ENCODE measurements at places on chromosomes 5 and 9.

DNA sequence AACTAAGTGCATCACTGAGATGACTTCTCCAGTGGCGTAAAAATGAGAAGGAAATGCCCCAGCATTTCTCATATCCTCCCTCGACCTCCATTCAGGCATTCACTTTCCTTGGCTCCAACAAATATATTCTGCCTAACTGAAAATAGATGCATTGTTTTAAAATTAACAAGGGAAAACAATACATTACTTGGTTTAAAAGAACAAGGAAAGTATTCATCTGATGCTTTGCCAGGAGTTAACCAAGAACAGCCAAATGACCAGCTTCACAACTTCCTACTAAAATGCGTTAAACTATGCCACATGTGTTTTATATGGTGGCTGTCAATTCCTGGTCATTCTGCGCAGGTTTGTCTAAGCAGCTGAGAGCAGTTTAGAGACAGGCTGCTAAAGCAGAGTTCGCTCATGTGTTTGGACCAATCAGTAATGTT is 121.4 kb downstream of the GNAQ start:
- DNase-seq, result no peak

- DNase-seq, result no peak
Measured at GRCh38 chr5:131305906-131306305, 42.1 kb downstream of the CDC42SE2 start.

- no peak for DNase-seq
Measured at GRCh38 chr5:167242701-167243100, 1048.7 kb upstream of the WWC1 start.

GRCh38 chr9:89843591-89843990 is 238.8 kb downstream of the GADD45G start:
- DNase-seq, result no peak

GRCh38 chr5:14672484-14673394 is 8.2 kb downstream of the OTULIN start:
- DNase-seq, result no peak

DNA sequence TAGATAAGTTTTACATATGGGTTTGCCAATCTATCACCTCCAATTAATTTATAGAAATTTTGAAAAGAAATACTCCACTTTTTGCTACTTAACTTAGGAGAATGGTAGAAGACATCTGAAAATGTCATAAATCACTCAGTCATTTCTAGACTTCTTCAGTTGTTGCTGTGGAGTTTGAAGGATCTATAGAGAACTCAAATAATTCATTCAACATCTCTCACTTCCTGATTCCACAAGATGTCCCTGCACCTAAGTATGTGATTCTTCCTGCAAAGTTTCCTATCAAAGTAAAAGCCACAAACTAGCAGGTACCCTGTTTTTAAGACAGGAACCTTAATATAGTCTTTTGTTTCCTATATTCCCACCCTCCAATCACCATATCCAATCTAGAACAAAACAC is 297.1 kb upstream of the ATP10B start:
- DNase-seq, result no peak

DNA sequence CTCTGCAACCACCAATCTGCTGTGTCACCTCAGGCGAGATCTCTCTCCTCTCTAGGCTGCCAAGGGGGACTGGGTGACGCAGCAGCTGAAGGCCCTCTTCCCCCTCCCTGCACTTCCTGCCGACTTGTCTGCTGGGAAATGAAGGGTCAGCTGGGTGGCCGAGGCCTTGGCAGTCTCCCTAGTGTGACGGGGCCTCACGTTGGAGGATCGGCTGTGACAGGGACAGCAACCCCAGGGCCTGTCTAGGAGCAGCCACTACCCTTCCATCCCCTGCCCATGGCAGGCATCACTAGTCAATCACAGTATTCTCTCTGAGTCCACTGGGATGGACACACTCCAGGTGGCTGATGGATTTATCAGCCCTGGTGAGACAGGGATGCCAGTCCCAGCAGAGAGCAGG is 107.3 kb upstream of the SARDH start:
- no peak for DNase-seq

- no peak for DNase-seq
Measured at GRCh38 chr5:171363846-171364245, 23.8 kb upstream of the NPM1 start.

Data from glutamatergic neuron (in vitro differentiated cells).